NCI-H187 (cell line): ENCODE measurements at places on chromosomes 1 and 21.

DNA sequence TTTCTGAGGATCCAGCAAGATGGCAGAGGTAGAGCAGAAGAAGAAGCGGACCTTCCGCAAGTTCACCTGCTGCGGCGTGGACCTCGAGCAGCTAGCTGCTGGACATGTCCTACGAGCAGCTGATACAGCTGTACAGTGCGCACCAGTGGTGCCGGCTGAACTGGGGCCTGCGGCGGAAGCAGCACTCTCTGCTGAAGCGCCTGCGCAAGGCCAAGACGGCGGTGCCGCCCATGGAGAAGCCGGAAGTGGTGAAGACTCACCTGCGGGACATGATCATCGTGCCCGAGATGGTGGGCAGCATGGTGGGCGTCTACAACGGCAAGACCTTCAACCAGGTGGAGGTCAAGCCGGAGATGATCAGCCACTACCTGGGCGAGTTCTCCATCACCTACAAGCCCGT is 125.8 kb downstream of the LRIG2 start:
- DNase-seq = no peak

- DNase-seq = no peak
Observed at GRCh38 chr1:115677565-115677964, 35.8 kb downstream of the VANGL1 start.

GRCh38 chr1:55054396-55054795 is 15.0 kb downstream of the PCSK9 start:
- DNase-seq = no peak

DNA sequence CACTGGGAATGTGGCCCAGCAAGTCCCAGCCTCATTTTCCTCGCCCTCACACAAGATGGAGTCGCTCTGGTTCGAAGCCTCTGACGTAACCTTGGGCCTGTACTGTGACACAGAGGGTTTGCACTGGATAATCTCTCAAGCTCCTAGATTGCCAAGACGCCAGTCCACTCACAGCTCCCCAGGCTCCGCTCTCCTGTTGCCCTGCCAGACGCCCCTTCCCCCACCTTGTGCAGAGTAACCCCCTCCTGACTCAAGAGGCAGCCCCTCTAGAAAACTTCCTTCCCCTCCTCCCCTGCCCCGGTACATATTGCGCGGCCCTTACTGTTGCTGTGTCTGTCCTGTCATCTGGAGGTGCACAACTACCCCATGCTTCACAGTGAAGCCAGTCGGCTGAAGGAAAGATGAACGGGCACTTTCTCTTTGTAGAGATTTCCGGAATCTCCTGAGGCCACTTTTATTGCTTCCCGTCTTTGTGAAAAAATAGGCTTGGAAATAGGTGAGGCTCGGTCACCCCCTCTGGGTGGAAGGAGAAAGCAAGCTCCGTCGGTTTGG is 981 bp upstream of the KIAA1614 start:
- DNase-seq = no peak

DNA sequence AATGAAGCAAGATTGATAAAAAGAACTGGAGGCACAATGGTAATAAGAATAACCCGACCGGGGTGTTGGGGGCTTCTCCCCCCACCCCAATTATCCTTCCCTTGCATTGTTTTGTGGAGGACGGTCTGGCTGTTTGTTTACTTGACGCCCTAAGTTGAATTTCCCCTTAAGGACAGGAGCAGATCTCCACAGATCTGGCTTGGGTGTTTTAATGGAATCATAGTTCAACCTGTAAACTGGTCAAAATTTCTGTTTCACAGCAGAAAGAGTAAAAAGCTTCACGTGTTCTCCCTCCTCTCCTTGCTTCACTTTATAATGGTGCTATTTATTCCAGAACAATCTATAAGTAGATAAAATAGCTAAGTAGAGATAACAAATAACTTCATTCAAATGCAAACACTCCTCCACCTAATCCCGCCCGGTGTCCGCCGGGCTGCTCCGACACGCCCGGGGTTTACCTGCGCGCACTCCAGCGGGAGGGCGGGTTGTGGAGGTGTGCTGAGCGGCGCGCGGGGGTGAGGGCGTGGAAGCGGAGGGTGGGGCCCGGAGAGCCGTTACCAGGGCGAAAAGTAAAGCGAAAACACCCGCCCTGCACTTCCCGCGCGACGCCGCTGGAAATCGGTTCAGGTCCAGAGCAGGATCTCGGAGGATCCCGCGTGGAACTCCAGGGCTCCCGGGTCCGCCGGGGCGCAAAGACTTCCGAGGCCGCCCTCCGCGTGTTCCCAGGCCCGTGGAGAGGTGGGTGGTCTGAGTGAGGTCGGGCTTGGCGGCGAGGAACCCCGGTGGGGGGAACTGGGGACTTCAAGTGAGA is 2.0 kb upstream of the ATF3 start:
- no peak for DNase-seq

- DNase-seq = no peak
Observed at GRCh38 chr1:194466706-194467105, 1280.3 kb upstream of the B3GALT2 start.
